Activated CD4-positive, alpha-beta T cell treated with anti-CD3 and anti-CD28 coated beads, Interleukin-2, amount 10 ng/mL, durations not matched to agents 7 days and 5 days (primary cell): ENCODE measurements at places on chromosomes 1 and 21.
A peak's percentile ranks its signal among the peaks of the same experiment; 100 is the strongest.

GRCh38 chr1:186187601-186188000 lies 187.5 kb downstream of the TPR start:
- DNase-seq, result no peak

- DNase-seq, result no peak
Observed at GRCh38 chr1:118744420-118744819, 243.7 kb downstream of the TBX15 start.

GRCh38 chr1:49397086-49397485 lies 620.4 kb upstream of the BEND5 start:
- DNase-seq, result no peak

DNA sequence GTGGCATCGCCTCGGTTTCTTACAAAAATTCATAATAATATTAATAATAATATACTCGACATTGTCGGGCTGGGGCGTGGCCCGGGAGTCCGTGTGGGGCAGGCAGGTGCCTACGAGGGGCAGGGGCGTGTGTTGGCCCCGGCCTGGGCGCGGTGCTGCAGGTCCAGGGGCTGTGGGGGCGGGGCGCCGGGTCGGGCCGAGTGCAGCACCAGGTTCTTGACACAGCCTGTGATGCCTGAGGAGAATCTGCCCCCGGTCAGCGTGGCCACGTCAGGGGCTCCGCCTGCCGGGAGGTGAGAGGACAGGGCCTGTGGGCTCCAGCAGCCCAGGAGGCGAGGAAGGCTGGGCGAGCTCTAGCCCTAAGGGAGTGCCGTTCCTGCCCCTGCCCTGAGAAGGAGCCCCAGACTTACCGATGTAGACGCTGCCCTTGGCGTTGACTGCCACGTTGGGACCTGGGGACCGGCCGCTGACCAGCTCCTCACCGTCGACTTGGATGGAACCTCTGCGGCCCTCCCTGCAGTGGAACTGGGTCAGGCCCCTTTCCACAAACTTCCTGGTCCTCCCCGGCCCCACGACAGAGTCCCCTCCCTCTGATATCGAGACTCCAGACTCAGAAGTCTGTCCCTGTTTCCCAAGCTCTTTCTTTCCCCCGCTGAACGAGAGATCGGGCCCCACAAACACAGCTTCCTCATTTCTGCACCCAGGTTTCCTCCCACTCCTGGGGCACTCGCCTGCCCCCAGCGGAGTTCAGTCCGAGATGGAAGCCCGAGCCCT lies 11.3 kb downstream of the LDLRAD2 start:
- no peak for DNase-seq

DNA sequence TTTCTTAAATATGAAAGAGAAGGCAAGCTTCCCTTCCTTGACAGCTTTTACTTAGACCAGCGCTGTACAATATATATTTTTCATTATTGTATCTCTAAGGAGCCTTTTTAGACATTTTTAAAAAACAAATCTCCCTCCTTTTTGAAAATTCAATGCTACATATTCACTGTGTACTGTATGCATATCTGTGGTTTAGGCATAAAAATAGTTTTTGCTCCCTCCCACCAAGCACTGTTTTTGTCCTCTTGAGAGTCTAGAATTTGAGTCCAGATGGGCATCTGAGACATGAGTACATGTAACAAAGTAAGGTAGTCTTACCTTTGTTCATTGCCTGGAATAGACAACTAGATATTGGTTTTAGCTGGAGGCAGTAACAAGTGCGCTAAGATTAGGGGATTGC lies 488.5 kb upstream of the RUNX1 start:
- DNase-seq, result no peak

GRCh38 chr1:223531742-223532341 lies 133.7 kb downstream of the CAPN8 start:
- DNase-seq, result peak; percentile 65
